ENCODE measurements at places on chromosomes 1 and 21.

DNA sequence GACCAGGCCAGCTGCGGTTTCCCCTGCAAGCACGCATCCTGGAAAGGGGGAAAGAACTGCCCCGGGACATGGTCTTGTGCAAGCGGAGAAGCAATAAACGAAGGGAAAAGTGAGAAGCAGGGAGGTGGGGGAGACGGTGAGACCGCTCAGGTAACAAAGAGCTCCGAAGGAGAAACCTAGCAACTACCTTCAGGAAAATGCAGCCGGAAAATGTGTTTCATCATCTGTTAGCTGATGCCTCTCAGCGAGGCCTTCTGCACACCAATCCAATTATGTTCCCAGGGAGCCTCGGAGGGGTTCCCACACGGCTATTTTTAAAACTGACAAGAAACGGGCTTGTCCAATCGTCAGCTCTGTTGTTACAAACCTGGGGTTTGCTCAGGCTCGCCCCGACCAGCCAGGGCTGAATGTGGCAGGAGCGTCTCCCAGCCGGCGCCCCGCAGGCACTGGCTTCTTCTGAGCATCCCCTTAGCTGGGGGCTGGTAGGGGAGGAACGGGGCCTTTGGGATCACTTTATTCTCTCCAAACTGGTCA is 3.4 kb downstream of the RIPK4 start:
- DNase-seq: no peak

- DNase-seq: no peak
These were observed 8.4 kb upstream of the CROCC start for GRCh38 chr1:16913181-16913832.

GRCh38 chr1:101043776-101044175 is 18.2 kb upstream of the DPH5 start:
- no peak for DNase-seq

GRCh38 chr1:105072446-105072845 is 1322.7 kb downstream of the AMY1C start:
- DNase-seq: no peak

DNA sequence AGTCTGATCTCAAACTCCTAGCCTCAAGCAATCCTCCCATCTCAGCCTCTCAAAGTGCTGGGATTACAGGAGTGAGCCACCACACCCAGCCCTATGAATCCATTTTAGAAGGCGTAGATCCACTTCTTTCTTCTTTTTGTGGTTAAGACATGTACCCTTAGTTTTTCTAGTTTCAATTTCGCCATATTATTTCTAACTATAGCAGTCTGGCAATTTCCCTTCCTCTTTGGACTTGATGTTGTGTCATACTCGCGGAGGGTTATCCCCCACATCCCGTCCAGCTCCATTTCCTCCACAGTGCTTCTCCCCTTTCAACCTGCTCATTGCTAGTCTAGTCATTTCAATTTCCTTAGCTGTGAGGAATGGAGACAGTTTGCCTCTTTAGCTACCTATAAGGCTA is 5.2 kb upstream of the LRRC8D start:
- no peak for DNase-seq

DNA sequence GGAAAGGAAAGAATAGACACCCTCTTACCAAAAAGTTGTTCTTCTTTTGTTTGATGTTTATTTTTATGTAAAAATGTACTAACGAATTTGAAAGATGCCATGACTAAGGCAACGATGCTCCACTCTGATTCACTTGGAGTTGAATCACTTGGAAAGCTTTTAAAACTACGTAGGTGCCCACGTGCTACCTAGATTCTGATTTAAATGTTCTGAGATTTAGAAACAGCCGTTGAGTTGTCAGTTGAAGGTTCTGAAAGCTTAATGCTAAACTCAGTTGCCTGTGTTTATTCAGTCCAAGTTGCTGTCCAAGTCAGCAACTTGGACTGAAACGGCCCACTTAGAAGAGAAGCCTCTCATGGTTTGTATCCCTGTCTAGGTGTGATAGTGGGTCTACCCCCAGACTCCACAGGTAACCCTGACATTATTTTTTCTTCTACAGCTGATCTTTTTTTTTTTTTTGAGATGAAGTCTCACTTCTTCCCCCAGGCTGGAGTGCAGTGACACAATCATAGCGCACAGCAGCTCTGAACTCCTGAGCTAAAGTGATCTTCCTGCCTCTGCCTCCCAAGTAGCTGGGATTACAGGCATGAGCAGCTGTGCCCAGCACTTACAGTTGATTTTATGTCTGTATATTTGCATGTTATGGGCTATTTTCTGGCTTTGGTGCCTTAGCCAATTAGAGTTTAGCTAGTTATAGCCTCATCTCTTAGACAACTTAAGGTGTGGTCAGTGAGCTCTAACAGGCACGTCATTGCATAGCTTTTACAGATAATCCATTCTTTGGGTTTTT is 1.4 kb upstream of the VAMP4 start:
- no peak for DNase-seq

- no peak for DNase-seq
These were observed 75.4 kb downstream of the LRRC53 start for GRCh38 chr1:74437035-74437434.

- no peak for DNase-seq
These were observed 5.3 kb downstream of the PRUNE1 start for GRCh38 chr1:151013518-151013917.

DNA sequence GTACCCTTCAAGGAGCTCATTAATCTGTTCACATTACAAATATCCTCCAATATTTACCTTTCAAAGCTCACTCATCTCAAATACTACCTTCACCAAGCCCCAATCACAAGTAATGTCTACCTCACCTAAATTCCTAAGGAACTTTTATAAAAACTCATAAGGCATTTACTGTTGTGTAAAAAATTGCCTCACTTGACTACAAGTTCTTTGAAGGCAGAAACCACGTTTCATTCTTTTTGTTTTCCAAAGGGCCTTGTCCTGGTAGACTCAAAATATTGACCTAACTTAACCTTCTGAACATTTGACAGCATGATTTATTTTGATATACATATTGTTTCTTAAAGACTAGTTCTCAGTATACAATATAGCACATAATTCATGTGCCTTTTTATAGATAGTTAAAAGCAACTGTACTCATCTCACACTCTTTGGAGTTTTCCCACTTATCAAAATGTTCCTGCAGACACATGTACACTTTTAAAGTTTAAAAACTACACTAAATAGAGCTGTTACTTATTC is 2.5 kb downstream of the USP33 start:
- no peak for DNase-seq

- DNase-seq: no peak
These were observed 107.2 kb downstream of the RGS2 start for GRCh38 chr1:192916021-192916420.

- no peak for DNase-seq
These were observed 3.5 kb upstream of the LRRC38 start for GRCh38 chr1:13517193-13517812.

- no peak for DNase-seq
These were observed 566.8 kb upstream of the USP24 start for GRCh38 chr1:55781944-55782482.

DNA sequence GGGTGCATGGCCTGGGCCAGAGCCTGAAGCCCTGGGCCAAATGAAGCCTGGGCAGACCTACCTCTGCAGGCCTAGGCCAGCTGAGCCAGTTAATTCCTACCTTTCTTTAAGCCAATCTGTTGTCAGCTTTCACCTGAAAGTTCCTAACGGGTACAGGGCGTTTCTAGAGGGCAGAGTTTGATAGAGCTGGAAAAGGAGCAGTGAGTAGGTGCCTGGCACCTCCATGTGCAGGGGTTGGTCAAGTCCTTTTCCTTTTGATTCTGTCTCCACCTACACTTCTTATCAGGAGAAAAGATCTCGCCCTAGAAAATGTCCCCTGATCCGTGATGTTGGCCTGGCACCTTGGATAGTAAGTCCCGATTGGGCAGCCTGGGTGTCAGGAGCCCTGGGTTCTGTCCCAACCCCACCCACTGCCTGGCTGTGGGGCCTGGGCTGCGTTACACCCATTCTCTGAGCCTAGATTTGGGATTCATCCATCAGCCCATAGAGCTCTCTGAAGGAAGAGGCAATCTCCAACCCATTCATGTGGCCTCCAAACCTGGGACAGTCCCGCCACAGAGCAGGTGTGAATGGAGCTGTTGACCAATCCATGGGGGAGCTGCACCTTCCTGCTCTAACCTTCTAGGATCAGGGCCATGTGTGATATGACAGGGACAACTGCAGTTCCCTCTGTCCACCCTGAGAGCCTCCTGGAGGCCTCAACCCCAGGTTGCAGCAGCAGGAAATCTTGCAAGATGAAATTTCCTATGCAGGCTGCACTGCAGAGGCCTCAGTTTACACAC is 304.3 kb downstream of the MATN1 start:
- DNase-seq: no peak

- DNase-seq: no peak
These were observed 43.9 kb upstream of the POFUT2 start for GRCh38 chr21:45331531-45332147.

DNA sequence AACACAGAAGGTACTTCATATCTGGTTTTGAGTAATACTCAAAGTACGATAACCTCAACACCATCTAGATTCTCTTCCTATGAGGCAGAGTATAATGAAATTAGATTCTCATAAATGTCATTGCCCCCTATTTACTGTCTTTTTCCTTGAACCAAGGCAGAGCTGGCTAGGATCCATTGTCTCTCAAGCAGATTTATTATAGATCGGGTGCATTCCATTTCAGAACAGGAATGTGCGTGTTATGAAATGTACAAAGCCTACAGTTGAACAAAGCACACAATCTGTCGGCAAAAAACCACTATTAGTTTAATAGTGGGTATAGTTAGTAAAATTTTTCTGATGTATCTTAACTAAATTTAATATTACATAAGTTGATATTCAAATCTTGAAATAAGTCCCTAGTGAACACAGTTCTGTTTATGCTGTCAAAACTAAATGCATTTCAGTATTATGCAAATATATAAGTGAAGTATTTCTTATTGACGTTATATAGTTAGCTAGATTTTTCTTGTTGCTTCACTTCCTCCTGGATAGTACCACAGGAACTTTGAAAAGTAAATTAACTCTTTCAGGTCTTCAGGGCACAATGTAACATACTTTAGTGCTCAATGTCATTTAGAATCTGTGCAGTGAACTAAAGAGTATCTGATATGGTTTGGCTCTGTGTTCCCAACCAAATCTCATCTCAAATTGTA is 92.1 kb downstream of the DDAH1 start:
- DNase-seq: no peak

DNA sequence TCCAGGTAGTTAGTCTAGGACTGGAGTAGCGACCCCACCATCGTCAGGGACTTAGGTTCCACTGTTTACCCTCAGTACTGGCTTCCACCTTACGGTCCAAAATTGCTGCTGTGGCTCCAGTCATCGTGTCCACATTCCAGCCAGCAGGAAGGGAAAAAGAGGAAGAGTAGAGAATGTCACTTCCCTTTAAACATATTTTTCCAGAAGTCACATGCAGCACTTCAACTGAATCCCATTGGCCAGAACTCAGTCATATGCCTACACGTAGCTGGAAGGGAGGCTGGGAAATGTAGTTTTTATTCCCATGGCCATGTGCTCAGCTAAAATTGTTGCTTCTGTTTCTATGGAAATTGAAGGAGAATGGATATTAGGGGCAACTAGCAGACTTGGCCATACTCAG is 84.1 kb upstream of the SELENON start:
- DNase-seq: no peak

GRCh38 chr1:220726634-220727033 is 21.5 kb upstream of the MTARC2 start:
- DNase-seq: no peak

DNA sequence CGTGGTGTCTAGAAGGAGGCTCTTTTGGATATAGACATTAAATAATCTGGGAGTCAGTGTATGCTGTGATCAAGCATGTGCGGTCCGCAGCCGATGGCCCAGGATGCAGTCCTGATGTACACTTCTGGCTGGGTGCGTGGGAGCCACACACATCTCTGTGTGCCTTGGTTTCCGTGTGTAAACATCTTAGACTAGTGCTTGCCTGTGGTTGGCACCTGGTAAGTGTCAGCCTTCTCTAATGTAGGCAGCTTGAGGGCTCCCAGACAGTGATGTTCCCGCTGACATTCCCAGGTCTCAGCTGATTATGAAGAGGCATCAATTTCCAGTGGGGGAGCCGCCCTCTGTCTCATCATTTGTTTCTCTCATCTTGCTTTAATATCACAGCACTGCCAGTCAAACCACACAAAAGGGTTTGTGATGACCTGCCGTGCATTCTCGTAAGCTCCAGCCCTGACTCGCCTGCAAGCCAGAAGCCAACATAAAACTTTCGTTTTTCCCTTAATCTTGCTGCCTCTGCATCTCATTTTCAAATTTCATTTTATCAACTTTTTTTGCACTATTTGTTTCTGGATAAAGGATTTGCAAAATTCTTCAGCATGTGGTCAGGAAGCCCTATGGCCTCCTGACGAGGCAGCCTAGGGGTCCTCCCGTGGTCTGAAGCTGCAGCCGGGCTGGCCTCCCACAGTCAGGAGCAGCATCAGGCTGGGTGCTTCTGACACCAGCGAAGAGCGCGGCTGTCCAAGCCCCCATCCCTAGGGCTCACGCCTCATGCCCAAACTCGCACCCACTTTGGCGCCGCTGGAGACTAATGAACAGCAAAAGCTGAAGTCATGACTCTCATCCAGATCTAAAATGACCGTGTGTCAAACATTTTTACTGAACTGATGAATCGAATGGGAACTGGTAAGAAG is 28.1 kb downstream of the PDE9A start:
- DNase-seq: no peak

- DNase-seq: no peak
These were observed 9.0 kb upstream of the CSRP1 start for GRCh38 chr1:201515895-201516294.

- DNase-seq: no peak
These were observed 20.1 kb downstream of the SCAF4 start for GRCh38 chr21:31711745-31712285.

- DNase-seq: no peak
These were observed 85.9 kb upstream of the IVNS1ABP start for GRCh38 chr1:185402930-185403329.

- DNase-seq: no peak
These were observed 184.5 kb downstream of the KAZN start for GRCh38 chr1:14782741-14783591.

DNA sequence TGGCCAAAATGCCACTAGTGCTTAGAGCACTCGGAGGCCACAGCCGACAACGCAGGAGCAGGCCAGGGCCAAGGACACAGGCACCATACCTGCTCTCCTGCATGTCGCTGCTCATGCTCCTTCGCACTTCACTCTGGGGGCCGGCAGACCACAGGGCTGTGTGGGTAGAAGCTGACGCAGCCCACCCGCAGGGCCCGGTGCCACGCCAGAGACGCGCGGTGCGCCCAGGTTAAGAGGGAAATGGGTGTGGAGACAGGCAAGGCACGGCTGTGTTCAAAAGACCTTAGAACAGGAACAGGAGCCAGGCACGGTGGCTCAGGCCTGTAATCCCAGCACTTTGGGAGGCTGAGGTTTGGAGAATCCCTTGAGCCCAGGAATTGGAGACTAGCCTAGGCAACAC is 13.6 kb upstream of the PRDM15 start:
- DNase-seq: no peak

GRCh38 chr1:209048941-209049669 is 534.4 kb upstream of the CAMK1G start:
- DNase-seq: no peak

- DNase-seq: no peak
These were observed 11.8 kb upstream of the SRM start for GRCh38 chr1:11071463-11072215.
